ENCODE measurements at places on chromosomes 5 and 9.

- no peaks in the 10 kb centered on the region for H3K4me1 ChIP-seq
- no peak overlapping the region for H3K27ac ChIP-seq
- no peaks in the 10 kb centered on the region for H3K27me3 ChIP-seq
- DNase-seq: no peak
- H3K4me3 ChIP-seq: no peak overlapping the region
- H3K36me3 ChIP-seq: no peaks in the 10 kb centered on the region
These were observed 8.2 kb upstream of the IFNA21 start for GRCh38 chr9:21174671-21175070.

DNA sequence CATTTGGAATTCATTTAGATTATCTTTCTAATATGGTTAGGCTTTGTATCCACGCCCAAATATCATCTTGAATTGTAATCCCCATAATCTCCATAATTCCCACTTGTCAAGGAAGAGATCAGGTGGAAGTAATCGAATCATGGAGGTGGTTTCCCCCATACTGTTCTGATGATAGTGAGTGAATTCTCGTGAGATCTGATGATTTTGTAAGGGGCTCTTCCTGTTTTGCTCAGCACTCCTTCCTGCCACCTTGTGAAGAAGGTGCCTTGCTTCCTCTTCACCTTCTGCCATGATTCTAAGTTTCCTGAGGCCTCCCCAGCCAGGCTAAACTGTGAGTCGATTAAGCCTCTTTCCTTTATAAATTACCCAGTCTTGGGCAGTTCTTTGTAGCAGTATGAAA is 527.5 kb upstream of the ARRDC3 start:
- no peaks in the 10 kb centered on the region for H3K4me1 ChIP-seq
- H3K27ac ChIP-seq: no peak overlapping the region
- no peaks in the 10 kb centered on the region for H3K27me3 ChIP-seq
- H3K4me3 ChIP-seq: no peak overlapping the region
- H3K36me3 ChIP-seq: no peaks in the 10 kb centered on the region

GRCh38 chr9:130927995-130928900 is 10.8 kb downstream of the FIBCD1 start:
- no peak overlapping the region for H3K4me3 ChIP-seq
- no peak overlapping the region for H3K27ac ChIP-seq
- H3K27me3 ChIP-seq: no peaks in the 10 kb centered on the region
- no peak for DNase-seq

GRCh38 chr5:173233347-173234128 is 1.5 kb downstream of the NKX2-5 start:
- DNase-seq: no peak
- no peak overlapping the region for H3K27ac ChIP-seq
- no peak overlapping the region for H3K4me3 ChIP-seq
- H3K4me1 ChIP-seq: peaks cover 39% of the 10 kb centered on the region

GRCh38 chr9:96376891-96377874 is 6.3 kb downstream of the SLC35D2 start:
- no peak overlapping the region for H3K27ac ChIP-seq
- no peaks in the 10 kb centered on the region for H3K27me3 ChIP-seq
- DNase-seq: no peak
- H3K36me3 ChIP-seq: no peaks in the 10 kb centered on the region
- no peak overlapping the region for H3K4me3 ChIP-seq
- H3K4me1 ChIP-seq: peaks cover 27% of the 10 kb centered on the region

DNA sequence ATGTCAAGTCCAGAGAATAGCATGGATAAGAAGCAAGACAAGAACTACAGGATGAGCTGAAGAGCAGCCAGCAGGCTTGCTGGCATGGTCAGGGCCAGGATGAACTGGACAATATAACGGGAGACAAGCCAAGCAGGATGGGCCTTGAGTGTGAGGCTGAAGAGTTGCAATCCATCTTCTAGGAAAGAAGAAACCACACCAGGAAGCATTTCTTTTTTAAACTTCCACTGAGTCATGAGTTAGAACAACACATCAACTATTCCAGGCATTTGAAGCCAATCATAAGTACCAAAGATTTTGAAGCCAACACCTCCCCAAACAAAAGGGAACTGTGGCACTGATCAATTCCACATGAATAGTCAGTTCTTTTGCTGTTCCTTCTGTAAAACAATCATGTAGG is 27.3 kb downstream of the SLC31A2 start:
- peaks cover 57% of the 10 kb centered on the region for H3K36me3 ChIP-seq
- H3K27me3 ChIP-seq: no peaks in the 10 kb centered on the region
- H3K27ac ChIP-seq: no peak overlapping the region
- no peak for DNase-seq

DNA sequence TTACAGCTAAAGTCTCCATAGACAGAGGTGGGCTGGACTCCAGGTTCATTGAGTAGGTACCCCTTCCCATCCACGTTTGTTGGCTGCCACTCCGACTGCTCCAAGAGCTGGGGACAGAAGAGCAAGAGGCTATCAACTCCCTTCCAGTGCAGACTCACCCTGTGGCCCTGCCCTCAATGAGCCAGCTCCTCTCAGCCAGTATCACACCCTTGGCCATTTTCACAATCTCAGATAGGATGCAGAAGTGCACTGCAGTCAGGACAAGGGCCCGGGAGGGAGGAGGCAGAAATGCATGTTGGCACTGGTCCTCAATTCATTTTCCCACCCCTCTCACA is 6.2 kb downstream of the IRF1 start:
- no peak overlapping the region for H3K4me3 ChIP-seq
- H3K27me3 ChIP-seq: no peaks in the 10 kb centered on the region
- no peak for DNase-seq
- H3K4me1 ChIP-seq: peaks cover 30% of the 10 kb centered on the region
- H3K27ac ChIP-seq: no peak overlapping the region

- H3K36me3 ChIP-seq: no peaks in the 10 kb centered on the region
- no peak overlapping the region for H3K4me3 ChIP-seq
- no peak overlapping the region for H3K27ac ChIP-seq
- H3K27me3 ChIP-seq: no peaks in the 10 kb centered on the region
These were observed 191.6 kb upstream of the CTNND2 start for GRCh38 chr5:12095808-12096281.

DNA sequence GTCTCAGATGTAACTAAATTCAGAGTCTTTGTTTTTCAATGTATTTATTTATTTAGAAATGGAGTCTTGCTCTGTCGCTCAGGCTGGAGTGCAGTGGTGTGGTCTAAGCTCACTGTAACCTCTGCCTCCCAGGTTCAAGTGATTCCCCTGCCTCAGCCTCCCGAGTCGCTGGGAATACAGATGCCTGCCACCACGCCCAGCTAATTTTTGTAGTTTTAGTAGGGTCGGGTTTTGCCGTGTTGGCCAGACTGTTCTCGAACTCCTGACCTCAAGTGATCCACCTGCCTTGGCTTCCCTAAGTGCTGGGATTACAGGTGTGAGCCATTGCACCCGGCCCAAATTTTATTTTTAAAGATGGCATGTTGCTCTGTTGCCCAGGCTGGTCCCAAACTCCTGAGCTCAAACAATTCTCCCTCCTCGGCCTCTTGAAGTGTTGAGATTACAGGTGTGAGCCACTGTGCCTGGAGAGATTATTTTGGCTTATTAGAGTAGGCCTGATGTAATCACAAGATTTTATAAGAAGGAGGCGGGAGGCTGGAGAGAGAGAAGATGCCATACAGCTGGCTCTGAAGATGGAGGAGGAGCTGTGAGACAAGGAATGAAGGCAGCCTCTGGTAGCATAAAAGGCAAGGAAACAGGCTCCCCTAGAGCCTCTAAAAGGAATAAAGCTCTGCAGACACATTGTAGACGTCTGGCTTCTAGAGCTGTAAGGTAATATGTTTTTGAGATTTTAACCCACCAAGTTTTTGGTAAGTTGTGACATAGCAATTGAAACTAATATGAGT is 12.9 kb upstream of the KLF9 start:
- no peak for DNase-seq
- no peak overlapping the region for H3K4me3 ChIP-seq
- H3K27me3 ChIP-seq: no peaks in the 10 kb centered on the region
- H3K36me3 ChIP-seq: no peaks in the 10 kb centered on the region

DNA sequence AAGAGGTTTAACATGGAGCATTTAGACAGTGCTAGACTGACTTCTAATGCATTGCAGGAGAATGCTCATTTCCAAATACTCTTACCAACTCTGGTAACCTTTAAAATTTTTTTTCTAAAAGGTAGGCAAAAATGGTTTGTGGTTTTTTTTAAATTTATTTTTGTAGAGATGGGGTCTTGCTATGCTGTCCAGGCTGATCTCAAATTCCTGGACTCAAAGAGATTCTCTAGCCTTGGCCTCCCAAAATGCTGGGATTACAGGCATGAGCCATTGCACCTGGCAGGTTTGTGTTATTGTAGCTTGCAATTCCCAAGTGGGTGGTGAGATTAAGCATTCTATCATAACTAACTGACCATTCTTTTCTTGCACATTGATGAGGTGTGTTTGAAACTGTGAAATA is 43.0 kb upstream of the TBC1D2 start:
- no peaks in the 10 kb centered on the region for H3K36me3 ChIP-seq
- peaks cover 7% of the 10 kb centered on the region for H3K4me1 ChIP-seq
- H3K4me3 ChIP-seq: no peak overlapping the region
- DNase-seq: no peak

DNA sequence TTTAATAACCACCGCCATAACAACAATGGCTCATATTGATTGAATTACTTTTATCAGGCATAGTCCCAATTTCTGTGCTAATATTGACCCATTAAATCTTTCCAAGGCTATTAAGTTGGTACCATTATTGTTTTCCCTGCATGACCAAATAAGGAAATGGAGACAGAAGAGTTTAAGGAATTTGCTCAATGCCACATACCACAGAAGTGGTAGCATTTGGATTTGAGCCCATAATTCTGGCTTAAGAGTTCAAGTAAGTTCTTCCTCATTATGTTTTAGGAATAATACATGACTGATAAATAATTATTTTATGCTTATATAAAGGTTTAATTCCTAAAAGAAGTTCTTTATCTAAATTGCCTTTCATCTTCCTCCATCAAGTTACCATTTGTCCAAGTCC is 43.4 kb upstream of the HAPLN1 start:
- H3K36me3 ChIP-seq: no peaks in the 10 kb centered on the region
- H3K4me1 ChIP-seq: peaks cover 6% of the 10 kb centered on the region
- no peak overlapping the region for H3K4me3 ChIP-seq
- no peak overlapping the region for H3K27ac ChIP-seq

DNA sequence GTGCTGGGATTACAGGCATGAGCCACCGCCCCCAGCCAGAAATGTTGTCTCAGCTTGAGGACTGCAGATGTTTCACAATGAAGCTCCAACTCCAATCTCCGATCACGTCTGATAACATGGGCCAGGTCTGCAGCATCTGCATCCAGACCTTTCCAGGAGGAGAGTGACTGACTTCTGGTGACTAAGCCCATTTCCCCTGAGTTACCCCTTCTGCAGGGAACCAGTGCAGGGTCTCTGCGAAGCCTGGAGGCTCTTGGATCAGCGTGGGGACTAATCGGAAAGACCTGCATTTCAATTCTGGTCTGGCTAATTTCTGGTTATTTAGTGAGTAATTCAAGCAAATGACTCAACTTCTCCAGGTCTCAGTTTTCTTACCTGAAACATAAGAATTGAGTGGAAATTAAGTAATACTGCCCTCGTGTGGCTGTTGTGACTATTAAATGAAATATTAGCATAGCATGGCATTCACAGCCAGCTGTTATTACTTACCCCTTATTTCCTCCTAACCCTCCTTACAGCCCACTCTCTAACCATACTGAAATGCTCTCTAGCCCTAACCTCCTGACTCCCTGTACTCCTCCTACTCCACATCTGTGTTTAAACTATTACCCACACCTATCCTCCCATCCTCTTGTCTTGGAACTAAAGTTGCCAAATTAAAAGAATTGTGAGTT is 2.2 kb upstream of the GNPDA1 start:
- peaks cover 12% of the 10 kb centered on the region for H3K4me1 ChIP-seq
- H3K36me3 ChIP-seq: no peaks in the 10 kb centered on the region
- DNase-seq: no peak
- no peak overlapping the region for H3K27ac ChIP-seq

DNA sequence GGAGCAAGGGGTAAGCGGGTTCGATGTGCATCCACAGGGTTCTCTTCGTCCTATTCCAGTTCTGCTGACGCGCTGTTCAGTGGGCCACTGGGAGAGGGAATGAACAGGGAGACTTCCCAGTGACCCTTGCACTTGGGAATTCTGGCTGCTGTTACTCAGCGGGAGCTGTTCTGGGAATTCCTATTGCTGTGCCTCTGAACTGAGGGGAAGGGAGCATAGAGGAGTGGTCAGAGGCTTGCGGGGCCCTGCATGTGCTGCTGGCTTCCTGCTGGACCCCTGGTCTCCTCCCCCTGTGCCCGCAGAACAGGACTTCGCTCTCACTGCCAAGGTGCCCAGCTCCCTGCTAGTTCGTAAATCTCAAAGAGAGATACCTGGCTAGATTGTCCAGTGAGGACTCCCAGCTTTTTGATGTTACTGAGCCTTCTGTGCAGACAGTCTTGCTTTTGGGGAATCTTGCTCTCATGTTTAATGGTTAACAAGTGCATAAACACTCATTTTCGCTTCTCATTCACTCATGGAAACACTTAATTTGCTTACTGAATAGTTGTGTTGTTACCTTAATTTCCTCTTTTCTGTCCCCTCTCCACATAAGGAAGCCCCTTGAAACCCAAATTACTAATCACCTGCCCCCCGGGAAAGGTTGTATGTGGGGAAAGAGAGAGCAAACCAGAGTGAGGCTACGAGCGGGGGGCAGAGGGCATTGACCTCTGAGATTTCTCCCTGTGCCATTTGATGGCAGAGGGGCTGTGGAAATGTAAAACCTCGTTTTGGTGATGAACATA is 5.9 kb downstream of the TRIO start:
- peaks cover 50% of the 10 kb centered on the region for H3K4me1 ChIP-seq
- H3K4me3 ChIP-seq: no peak overlapping the region
- no peaks in the 10 kb centered on the region for H3K27me3 ChIP-seq
- no peak for DNase-seq
- H3K36me3 ChIP-seq: no peaks in the 10 kb centered on the region

- H3K4me3 ChIP-seq: no peak overlapping the region
- no peak for DNase-seq
- no peak overlapping the region for H3K27ac ChIP-seq
- H3K4me1 ChIP-seq: peaks cover 53% of the 10 kb centered on the region
- no peaks in the 10 kb centered on the region for H3K36me3 ChIP-seq
These were observed 75.9 kb downstream of the SLC38A9 start for GRCh38 chr5:55636177-55636576.

- H3K36me3 ChIP-seq: no peaks in the 10 kb centered on the region
- H3K27ac ChIP-seq: no peak overlapping the region
- H3K27me3 ChIP-seq: no peaks in the 10 kb centered on the region
- H3K4me3 ChIP-seq: no peak overlapping the region
These were observed 1886.9 kb downstream of the EFNA5 start for GRCh38 chr5:105783811-105784210.

GRCh38 chr9:94867842-94868312 is 141.4 kb downstream of the AOPEP start:
- peak overlapping the region; percentile 91 for H3K27ac ChIP-seq
- no peaks in the 10 kb centered on the region for H3K27me3 ChIP-seq
- H3K4me3 ChIP-seq: peak overlapping the region; percentile 40
- no peaks in the 10 kb centered on the region for H3K36me3 ChIP-seq

DNA sequence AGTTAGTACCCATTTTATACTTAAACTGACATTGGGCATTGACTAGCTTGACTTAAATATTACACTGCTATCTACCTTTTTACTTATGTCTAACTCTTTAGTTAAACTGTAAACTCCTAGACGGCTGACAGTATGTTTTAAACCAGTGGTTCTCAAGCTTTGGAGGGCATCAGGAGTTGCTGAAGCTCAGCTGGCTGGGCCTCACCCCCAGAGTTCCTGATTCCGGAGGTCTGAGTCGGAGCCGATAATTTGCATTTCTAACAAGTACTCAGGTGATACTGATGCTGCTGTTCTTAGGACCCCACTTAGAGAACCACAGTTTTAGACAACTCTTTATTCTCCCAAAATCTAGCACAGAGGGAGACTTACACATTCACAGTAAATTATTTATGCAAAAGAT is 63.3 kb upstream of the PCA3 start:
- DNase-seq: no peak
- peaks cover 21% of the 10 kb centered on the region for H3K4me1 ChIP-seq
- no peaks in the 10 kb centered on the region for H3K27me3 ChIP-seq

Data from thoracic aorta (tissue), 2 donors.